Activated T-cell treated with anti-CD3 and anti-CD28 coated beads, Interleukin-2, amount 50 U/mL, for 4 hours (primary cell): ENCODE measurements at places on chromosomes 5 and 9. TPM values are rescaled to one million over a fixed set of nuclear protein-coding genes. Genes with fewer than 3 reads are reported as not detected.
A peak's percentile ranks its signal among the peaks of the same experiment; 100 is the strongest.

CDX1 gene
- not detected for total RNA-seq

TICAM2 gene
- total RNA-seq = 0.18 TPM

DRD1 gene
- total RNA-seq = not detected

SHC3 gene
- 0.03 TPM for total RNA-seq

GLRA1 gene
- not detected for total RNA-seq

CDH12 gene
- not detected for total RNA-seq

GOLM1 gene
- 2.7 TPM for total RNA-seq

KLF4 gene
- 0.35 TPM for total RNA-seq

ZNF658 gene
- 0.68 TPM for total RNA-seq

DNA sequence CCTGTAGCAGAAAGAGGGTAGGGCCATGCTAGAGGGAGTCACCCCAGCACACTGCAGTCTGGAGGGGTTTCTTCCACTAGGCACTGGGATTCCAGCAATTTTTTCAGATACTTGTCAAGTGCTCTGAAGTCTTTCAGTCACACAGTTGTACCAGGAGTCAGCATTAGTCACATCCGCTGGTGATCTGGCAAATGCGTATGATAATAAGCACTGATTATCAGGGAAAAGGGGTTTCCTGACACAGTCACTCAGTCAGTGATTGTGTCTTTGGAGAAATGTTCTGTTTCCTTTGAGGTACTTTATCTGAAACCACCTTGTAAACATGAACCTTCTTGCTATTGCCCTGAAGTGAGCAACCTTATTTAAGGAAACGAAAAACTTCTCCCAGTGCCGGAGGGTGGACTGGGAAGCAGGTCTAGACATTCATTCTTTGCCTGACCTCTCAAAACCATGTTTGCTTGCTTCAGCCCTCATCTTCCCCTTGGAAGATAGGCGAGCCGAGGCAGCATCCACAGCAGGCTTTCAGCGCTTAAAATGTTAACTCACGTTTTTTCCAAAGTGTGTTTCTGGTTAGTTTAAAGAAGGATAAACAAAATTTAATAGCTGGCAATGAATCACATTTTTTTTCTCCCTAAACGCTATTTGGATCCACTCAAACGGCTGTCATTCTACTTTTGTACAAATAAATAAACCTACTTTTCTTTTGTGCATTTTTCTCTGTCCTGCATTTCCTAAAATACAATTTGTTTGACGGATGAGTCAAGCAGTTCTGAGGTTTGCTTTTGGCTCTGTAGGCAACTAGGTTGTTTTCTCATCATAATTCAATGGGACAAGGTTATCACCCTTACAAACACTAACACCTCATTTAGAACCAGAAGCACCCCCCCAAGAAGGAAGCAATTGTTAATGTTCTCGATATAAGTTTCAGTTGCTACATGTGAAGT, 77.7 kb downstream of the FOXD1 start:
- no peak for DNase-seq

DNA sequence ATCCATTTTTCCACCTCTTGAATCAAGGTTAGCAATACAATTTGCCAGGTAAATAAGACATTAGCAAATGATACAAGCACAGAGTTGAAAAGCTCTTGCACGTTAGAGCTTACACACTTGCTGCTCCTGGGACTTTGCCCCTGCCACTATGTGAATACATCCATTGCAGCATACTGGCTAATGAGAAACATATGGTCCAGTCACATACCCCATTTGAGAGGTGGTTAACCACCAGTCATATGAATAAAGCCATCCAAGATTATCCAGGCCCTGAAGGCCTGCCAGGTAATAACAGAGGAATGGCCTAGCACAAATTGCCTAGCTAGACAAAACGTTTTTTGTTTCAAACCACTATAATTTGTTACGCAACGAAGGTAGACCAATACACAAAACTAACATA, 45.8 kb upstream of the FTMT start:
- no peak for DNase-seq

DNA sequence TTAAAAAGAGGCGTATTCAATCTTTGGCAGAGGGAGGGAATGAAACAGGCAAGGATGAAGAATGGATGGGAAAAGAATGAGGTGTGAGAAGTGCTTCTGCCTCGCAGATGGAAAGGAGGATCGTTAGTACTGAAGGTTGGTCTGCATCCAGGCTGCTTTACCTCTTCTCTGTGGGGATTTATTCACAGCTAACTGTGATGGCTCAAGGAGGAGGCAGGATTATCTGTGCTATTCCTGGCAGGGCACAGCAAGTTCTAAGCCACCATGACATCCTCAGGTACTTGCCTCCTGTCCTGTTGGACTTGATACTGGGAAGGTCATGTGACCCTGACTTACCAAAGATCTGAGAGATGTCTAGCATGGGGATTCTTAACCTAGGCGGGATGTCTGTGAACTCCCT, 84.3 kb downstream of the GDNF start:
- DNase-seq = no peak

DNA sequence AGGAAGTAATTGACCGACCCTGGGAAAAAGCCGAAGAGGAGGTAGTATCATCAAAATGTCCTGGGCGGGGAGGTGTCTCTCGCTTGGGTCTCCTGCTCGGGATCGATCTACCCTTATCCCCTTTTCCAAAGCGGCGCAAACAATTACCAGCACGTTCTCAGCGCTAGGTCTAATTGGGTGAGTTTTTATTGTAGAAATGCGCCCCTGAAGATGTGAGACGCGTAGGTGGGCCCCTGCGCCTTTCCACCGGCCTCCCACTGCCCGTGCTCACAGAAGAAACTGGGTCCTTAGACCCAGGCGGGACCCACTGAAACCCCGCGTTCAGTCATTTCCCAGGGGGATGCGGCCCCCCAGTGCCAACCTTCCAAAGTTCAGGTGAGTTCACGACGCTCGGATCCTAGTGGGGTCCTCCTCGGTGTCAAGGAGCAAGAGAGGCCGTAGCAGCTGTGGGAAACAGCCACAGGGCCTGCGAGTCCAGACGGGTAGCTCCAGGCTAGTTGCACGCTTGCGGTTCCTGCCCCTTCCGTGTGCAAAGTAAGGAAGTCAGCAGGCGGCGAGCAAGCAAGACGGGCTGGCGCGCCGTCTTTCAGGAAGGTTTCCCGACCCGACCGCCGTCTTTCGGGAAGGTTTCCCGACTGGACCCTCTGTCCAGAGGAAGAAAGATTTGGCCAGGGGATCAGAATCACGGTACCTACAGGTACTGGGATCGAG, 1.5 kb downstream of the SMIM32 start:
- no peak for DNase-seq

DNA sequence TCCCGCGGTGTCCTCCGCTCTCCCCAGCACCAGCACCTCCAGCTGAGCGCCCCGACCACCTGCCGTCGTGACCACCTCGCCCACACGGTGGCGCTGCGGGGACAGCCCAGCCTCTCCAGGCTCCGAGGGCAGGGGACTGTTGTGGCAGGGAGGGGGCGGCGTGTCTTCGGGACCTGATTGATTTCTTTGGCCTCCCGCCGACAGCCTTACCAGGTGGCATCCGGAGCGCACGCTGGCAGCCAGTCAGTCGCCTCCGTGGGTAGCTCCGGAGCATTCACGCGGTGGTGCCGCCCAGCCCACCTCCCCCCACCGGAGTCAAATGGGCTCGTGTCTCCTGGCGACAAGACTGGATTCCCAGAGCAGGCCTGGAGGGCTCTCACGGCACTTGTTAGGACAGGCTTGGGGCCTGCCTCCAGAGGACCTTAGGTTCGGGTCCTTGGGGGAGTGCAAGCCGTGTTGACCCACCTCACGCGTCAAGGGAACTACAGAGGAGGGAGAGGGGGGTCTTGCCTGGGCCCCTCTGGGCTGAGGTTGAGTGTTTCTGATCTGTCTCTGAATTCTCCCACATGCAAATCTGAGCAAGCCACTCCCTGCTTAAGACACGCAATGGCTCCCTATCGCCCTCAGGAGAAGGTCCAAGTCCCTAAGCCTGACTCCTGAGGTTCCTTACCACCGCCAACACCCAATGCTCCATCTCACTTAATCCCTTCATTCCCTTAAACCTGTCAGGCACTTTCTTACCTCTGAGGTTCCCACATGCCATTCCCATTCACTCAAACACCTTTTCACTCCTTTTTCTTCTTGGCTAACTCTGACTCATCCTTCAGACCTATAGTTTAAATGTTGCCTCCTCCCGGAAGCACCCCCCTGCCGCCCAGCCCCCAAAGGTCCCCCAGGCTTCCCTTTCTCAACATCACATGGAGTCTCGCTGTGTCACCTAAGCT, 51.2 kb upstream of the GGTA1 start:
- peak; percentile 57 for DNase-seq
